Cardiac septum (tissue), 1 donor: ENCODE measurements at places on chromosomes 2 and 18. TPM values are rescaled to one million over a fixed set of nuclear protein-coding genes. Genes with fewer than 3 reads are reported as not detected.

GRCh38 chr18:71665131-71665530 lies 879.0 kb downstream of the CBLN2 start:
- no peak for DNase-seq

- no peak for DNase-seq
Observed at GRCh38 chr18:50970006-50970405, 2.2 kb downstream of the ELAC1 start.

GRCh38 chr2:33786881-33787280 lies 187.8 kb upstream of the FAM98A start:
- no peak for DNase-seq

- no peak for DNase-seq
Observed at GRCh38 chr2:238915196-238915595, 67.3 kb downstream of the TWIST2 start.

DNA sequence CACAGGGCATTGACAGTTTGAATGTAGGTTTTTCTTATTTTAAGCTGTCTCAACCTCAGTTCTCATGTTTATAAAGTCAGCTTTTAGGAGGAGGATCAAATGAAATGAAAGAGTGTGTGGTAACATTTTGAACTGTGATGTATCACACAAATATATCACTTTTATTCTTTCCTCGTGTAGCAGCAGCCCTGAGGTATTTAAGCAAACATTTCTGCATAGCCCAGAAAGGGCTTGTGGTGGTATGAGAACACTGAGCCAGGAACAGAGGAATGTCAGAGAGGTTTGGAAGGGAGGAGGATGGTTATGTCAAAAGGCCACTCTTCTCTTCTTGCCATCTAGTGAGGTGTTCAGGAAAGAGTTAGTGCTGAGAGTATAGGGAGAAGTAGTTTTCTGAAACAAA lies 150.2 kb downstream of the PARD3B start:
- no peak for DNase-seq

GRCh38 chr2:70888923-70889715 lies 46.6 kb upstream of the ATP6V1B1 start:
- peak; percentile 55 for DNase-seq

DNA sequence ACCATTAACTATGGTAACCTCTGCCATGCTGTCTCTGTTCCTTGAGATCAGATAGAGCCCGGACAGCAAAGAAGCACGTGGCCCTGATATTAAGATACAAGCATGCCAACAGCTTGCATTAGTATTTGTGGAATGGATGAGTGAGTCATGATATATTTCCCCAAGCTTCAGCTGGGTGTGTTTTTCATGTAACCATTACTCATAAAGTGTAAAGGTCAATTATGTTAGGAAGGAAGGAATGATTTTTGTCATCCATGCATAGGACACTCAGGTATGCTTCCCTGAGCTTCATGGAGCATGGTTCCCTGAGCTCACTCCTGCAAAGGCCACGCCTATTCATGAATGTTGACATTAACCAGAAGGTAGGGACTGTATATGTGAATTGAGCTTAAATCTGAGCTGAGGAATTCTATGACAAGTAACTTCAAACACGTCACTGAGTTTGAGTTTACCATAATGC lies 74.6 kb downstream of the ARL4C start:
- DNase-seq = no peak

DNA sequence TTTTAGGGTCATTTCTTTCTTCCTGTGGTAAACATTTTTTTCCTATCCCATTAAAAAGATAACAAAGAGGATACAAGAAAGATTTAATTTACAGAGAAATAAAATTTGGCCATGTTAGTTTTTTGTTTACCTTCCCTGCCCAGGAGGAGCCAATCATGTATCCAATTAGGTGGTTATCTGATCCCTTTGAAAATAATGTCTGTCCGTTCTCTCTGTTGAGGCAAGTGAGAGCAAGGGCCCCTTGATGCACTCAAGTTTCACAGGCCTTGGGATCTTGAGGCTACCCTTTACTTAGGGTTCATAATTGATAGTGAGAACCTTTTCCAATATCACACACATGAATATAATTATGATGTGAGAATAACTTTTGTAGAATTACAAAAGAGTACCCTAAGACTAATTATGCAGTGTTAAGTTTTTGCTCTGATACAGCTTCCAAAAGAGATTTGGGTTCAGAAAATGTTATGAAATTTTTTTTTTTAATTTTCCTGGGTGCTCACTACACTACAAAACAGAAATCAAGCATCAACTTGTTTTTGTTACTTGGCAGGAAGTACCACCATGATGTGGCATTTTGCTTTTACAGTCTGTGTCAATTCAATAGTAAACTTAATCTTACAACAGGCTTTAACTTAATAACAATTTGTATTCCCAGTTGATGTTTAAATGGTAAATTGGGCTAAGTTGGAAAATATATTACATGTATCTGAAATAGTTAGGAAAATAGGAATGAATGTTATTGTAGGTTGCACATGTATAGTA lies 42.0 kb downstream of the AFTPH start:
- no peak for DNase-seq

DNA sequence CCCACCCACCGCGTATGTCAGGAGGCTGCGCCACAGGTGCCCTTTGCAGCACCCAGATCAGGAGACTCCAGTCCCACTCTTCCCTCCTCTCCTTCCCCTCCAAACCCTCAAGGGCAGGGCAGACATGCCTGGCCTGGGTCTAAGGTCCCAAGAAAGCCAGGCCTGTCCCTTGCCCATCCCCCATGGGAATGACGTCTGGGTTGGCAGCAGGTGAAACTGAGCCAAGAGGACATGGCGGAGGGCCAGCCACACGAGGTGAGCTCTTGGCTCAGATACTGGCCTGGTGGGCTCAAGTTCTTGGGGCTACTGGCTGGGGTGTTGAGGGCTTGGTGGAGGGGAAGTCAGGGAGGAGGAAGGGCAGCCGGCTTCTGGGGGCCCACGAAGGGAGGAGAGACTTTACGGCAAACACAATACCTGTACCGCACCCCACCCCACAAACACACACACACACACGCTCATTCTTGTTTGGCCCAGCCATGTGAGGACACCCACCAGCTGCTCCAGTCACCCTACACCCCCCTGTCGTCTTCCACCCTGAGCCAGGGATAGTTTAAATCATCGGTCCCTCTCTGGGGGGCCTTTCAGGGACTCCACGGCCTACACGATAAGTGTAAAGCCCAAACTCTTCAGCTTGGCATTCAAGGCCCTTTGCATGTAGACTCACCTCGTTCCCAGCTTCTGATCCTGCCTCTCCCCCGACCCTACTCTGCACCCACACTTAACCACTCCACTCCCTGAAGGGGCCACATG lies 24.1 kb upstream of the TNS1 start:
- peak; percentile 77 for DNase-seq

DNA sequence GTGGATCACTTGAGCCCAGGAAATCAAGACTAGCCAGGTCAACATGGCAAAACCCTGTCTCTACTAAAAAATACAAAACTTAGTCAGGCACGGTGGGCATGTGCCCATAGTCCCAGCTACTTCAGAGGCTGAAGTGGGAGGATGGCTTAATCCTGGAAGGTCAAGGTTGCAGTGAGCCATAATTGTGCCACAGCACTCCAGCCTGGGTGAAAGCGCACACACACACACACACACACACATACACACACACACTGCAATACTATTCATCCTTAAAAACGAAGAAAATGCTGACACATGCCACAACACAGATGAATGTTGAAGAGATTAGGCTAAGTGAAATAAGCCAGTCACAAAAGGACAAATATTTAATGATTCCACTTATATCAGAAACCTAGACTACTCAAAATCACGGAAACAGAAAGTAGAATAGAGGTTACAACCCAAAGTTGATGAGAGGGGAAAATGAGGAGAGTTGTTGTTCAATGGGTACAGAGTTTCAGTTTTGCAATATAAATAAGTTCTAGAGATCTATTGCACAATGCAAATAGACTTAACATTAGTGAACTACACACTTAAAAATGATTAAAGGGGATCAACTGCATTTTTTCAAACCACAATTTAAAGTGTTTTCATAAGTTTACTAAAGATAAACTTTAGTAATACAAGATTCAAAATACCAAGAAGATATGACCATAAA lies 114.5 kb downstream of the USP34 start:
- no peak for DNase-seq

DNA sequence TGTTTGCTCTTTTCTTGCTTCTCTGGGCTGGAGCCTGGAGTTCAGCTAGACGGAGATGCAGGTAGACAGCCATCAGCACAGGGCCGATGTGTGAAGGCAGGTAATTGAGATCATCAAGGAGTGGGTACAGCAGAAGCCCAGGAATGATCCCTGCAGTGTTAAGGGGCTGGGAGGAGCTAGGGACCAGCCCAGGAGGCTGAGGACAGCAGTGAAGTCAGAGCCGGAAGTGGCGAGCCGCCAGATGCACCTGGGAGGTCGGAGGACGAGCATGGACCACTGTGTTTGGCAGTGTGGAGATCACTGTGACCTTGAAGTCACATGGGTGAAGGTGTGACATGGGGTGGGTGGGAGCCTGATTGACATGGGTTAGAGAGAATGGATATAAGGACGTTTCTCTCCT lies 6.2 kb upstream of the ZNF236 start:
- DNase-seq = no peak

- no peak for DNase-seq
Observed at GRCh38 chr18:21330122-21330701, 88.2 kb downstream of the GREB1L start.

- no peak for DNase-seq
Observed at GRCh38 chr18:419541-420175, 80.8 kb downstream of the COLEC12 start.

- no peak for DNase-seq
Observed at GRCh38 chr2:238423561-238424312, 3.0 kb upstream of the ASB1 start.

HRH4 gene
- 0.08 TPM for total RNA-seq

ARHGAP15 gene
- 6.8 TPM for total RNA-seq

HOXD13 gene
- total RNA-seq = not detected

GFPT1 gene
- total RNA-seq = 85.7 TPM

FAM237A gene
- total RNA-seq = 1.9 TPM

WNT6 gene
- 0.46 TPM for total RNA-seq

CSRNP3 gene
- 2.9 TPM for total RNA-seq
